ENCODE measurements at places on chromosomes 16 and 17.

DNA sequence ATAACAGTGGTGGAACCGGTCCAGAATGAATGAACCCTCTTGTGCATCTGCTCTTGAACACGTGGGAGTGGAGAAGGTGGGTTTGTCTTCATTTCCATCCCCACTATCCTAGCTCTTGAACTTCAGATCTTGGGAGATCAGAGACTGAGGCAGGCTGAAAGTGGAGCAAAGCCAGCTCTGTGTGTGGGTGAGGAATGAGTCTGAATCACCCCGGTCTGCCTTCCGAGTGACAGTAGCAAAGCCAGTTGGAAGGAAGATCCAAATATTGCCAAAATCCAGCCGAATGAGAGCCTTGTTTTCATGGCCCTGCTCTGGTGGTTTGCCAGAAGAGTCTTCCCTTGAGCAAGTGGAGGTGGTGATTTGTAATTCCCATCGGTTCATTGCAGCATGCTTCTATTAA lies 29.0 kb upstream of the ASIC2 start:
- DNase-seq: no peak

- DNase-seq: no peak
These were observed 6.2 kb downstream of the SP2 start for GRCh38 chr17:47902039-47902744.

- no peak for DNase-seq
These were observed 147.7 kb downstream of the ABCC12 start for GRCh38 chr16:48008011-48008525.

GRCh38 chr17:19019041-19019941 lies 14.7 kb upstream of the FAM83G start:
- no peak for DNase-seq

DNA sequence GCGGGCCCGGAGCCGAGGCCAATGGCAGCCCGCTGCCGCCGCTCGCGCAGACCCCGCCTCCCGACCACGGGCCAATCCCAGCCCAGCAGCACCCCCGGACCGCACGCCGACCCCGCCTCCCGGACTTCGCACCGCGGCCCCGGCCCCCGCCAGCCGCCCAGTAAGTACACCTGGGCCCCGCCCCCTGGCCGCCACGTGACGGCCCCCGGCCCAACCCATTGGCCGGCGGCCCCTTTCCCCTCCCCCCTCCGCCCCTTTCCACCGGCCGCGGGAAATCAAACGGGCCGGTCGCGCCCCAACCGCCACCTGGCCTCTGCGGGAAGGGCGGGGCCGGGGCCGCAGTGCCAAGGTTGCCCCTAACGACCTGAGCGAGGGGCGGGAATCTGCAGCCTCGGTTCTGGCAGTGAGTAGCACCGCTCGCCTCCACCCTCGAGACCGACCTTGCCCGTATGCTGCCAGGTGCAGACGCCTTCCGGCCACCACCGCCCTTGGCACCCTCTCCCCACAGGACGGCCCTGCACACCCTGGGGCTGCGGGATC lies at the start of gene YBX2:
Gene YBX2, minus strand, starts transcription at position 26 of the 540 bp plus-strand sequence. CDS start 139 bp downstream, outside the sequence.
- no peak for DNase-seq

- no peak for DNase-seq
These were observed 255.8 kb downstream of the SEC14L1 start for GRCh38 chr17:77396610-77397009.

GRCh38 chr16:78353640-78354275 lies 254.3 kb downstream of the WWOX start:
- DNase-seq: no peak

DNA sequence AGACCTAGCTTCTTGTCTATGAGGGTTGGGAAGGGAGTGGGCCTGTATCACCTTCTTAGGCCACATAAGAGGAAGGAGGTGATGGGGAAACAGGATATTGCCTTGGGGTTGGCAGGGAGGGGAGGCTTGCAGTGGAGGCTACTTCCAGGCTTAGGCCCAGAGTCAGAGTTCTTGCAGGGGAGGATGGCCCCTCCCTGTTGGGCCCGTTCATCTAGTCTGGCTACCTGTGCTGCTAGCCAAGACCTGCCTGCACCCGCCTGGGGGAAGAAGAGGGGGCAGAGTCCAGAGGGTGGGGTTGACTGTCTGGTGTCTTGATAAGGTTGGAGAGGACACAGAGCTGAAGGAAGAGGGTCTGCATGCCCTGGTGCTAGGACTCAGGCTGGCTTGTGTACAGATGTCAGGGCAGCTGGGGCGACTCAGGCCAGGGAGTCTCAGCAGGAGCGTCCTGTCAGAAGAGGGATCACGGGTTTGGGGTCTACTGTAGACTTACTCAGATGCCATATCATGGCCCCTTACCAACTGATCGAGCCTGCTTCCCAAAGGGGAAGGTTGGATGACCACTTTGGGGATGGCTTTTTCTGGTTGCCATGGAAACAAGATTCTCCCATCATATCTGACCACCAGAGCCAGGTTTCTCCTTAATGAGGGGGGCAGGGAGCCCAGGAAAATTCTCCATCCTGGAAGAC lies 5.3 kb downstream of the KDM6B start:
- DNase-seq: peak; percentile 35

DNA sequence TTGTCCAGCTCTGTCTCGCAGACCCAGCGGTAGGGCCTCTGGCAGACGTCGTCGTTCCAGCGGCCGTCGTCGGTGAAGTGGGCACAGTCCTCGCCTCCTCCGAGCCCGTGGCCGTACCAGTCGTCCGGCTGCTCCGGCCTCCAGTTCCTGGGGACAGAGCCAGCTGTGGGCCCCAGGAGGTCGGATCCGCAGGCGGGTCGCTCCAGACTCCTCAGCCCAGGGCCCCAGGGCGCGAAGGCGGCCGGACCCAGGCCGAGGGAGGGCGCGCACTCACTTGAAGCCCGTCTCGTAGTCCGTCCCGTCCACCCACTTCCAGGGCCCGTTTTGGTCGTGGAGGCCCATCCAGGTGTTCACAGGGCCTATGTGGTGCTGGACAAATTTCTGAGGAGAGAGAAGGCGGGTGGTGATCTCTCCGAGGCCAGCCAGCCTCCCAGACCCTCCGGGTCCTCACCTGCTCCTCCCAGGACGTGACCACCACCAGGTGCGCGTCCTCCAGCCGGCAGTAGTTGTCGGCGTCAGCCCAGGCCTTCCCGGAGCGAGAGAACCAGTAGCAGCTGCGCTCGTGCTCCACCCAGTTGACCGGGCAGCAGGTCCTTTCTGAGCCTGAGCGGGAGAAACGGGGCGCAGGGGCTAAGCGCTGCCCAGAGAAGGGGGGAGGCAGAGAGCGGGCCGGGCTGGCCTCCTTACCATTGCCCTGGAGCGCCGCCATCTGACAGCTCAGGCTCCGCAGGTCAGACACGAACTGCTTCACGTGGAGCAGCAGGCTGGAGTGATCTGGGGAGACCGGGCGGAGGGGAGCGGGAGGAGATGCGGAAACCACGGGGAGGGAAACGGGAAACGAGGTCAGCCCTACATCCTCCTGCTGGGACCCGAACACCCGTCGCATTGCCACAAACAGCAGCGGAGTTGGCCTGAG lies 5.2 kb downstream of the ASGR1 start:
- DNase-seq: no peak

- no peak for DNase-seq
These were observed 126.3 kb upstream of the HSBP1 start for GRCh38 chr16:83681381-83681956.

- peak; percentile 7 for DNase-seq
These were observed 10.0 kb upstream of the SKAP1 start for GRCh38 chr17:48439875-48440505.

- no peak for DNase-seq
These were observed 36.0 kb upstream of the SLC39A11 start for GRCh38 chr17:73128496-73128895.

GRCh38 chr17:32007463-32008298 lies 498 bp downstream of the LRRC37B start:
- DNase-seq: peak; percentile 26

DNA sequence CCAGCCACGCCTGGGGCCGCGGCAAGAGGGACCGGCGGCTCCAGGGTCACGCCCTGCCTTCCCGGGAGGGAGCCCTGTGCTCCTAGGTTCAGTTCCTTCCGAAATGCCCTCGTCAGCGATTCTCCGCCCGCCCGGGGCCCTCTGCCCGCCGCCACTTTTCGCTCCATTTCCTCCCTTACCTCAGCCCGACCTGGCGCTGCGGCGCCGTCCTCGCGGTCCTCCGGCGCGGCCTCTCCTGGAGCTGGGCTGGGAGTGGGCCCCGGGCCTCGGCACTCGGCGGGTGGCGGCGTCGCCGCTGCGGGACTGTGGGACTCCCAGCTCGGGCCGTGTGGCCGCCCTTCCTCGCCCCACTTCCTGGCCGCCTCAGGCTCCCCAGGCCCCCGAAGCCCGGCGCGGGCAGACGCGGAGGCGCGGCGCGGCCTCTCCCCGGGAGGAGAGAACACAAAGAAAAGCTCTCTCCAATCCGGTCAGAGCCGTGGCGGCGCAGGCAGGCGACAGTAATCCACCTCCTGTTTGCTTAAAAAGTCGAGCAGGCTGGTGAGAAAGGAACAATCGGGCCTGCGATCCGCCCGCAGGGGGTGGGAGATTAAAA lies 1.6 kb downstream of the BAHCC1 start:
- DNase-seq: no peak

DNA sequence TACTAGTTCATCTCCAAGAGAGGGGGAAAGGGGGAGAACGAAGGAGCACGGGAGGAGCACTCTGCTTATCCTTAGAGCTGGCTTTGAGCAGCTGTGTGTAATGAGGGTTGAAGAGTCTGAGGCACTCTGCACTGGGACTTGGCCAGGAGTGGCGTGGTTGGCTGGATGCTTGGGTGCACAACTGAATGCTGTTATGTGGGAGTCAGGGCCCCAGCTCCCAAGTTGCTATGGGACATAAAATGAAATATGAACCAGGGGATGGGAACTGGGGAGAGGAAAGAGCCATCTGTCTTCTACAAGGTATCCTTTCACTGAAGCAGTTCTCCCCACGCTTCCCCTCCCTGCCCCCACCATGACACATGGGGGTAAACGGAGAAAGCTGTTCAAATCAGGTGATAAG lies 105.9 kb upstream of the ANKFN1 start:
- DNase-seq: no peak

DNA sequence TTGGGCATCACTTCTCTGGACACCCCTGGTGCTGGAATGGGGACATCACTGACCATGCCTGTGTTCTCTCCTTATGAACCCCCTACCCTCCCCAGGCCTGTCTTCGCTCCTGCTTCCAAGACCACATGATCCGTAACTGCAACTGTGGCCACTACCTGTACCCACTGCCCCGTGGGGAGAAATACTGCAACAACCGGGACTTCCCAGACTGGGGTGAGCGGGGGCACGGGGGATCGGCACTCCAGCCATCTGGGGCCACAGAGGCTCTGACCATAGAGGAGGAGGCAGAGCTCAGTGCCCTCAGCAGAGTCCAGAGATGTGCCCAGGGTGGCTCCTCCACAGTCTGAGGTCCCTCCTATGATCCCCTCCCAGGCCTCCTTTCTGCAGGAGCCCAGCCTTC lies 73.5 kb downstream of the SCNN1B start:
- DNase-seq: no peak

GRCh38 chr17:37770631-37771518 lies 26.0 kb upstream of the HNF1B start:
- peak; percentile 70 for DNase-seq

DNA sequence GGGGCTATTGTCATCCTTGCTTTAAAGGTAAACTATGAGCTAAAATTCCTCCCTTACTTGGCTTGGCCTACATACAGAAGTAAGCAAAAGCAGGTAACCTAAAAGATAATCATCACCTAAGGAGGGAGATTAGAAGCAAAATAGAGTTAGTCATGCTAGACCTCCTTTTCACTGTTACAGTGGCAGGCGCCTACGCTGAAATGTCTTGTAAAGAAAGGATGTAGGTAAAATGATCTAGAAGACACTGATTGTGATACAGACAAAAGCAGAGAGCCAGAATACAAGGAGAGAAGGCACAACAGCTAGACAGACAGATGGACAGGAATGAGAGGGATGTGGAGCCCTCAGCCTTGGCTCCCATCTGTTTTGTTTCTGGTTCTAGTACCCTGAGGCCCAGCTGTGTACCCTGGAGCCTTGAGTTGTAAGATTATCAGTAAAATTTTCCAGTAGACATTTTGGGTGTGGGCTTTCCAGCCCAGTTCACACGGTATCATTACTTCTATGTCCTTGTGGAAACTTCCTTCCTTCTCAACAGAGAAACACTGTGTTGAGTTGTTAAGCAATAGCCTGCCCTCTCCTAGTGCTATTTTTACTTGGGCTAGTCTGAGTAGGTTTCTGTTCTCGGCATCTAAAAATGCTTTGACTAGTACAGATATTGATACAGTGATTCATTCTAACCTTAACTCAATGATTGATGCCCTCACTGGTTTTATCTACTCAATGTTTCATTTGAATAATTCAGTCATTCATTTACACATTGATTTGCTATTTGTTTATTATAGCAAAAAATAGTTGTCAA lies 7.7 kb upstream of the C16orf78 start:
- no peak for DNase-seq

- DNase-seq: no peak
These were observed 217.3 kb downstream of the RAB11FIP4 start for GRCh38 chr17:31608659-31609254.

All from cardiac fibroblast (primary cell).